Endodermal cell (in vitro differentiated cells): ENCODE measurements at places on chromosomes 4 and X.
A peak's percentile ranks its signal among the peaks of the same experiment; 100 is the strongest.

DNA sequence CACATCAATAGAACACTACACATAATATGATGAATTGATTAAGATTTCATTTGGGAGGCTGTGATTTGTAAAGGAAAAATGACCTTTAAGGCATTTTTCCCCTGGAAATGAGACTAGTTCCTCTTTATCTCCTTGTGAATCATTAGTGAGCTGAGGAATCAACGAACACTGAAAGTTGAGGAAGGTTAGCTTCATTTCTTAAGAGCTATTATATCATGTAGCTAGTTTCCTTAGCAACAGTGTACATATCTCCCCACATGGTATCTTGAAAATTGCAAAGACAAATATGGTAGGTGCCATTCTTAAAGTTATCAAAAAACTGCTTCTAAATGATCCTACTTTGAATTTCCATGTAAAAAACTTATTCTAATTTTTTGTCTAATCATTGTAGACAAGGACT is 127.5 kb upstream of the NRK start:
- DNase-seq, result no peak

DNA sequence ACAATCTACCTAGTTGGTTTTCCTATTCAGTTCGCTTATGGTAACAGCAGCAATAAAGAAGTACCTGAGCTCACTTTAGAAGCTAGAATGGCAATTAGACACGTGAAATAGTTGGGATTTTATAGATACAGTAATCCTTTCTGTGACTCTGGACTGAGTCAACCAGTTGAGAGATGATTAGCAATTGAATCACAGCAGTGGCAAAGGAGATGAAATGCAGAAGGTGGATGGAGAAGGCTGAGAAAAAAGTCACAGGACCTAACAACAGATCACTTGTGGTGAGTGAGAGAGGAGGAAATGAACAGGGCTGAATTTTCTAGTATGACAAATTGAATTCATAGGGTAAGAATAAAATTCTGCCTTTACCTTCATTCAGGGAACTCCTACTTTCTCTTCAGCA is 197.1 kb upstream of the MAGEB18 start:
- no peak for DNase-seq

- DNase-seq, result no peak
Observed at GRCh38 chrX:65686236-65686635, 18.8 kb downstream of the MSN start.

GRCh38 chr4:141473952-141474351 is 162.4 kb upstream of the IL15 start:
- no peak for DNase-seq

- no peak for DNase-seq
Observed at GRCh38 chrX:97806238-97806637, 922.5 kb downstream of the RPA4 start.

DNA sequence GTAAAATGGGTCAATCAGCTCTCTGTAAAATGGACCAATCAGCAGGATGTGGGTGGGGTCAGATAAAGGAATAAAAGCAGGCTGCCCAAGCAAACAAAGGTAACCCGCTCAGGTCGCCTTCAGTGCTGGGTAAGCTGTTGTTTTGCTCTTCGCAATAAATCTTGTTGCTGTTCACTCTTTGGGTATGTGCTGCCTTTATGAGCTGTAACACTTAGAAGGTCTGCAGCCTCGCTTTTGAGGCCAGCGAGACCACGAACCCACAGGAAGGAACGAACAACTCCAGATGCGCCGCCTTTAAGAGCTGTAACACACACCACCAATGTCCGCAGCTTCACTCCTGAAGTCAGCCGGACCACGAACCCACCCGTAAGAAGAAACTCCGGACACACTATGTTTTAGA is 11.5 kb upstream of the CAMK2D start:
- no peak for DNase-seq

GRCh38 chr4:17717301-17717700 is 64.1 kb downstream of the FAM184B start:
- no peak for DNase-seq

- no peak for DNase-seq
Observed at GRCh38 chr4:130044788-130045531, 949.0 kb downstream of the C4orf33 start.

DNA sequence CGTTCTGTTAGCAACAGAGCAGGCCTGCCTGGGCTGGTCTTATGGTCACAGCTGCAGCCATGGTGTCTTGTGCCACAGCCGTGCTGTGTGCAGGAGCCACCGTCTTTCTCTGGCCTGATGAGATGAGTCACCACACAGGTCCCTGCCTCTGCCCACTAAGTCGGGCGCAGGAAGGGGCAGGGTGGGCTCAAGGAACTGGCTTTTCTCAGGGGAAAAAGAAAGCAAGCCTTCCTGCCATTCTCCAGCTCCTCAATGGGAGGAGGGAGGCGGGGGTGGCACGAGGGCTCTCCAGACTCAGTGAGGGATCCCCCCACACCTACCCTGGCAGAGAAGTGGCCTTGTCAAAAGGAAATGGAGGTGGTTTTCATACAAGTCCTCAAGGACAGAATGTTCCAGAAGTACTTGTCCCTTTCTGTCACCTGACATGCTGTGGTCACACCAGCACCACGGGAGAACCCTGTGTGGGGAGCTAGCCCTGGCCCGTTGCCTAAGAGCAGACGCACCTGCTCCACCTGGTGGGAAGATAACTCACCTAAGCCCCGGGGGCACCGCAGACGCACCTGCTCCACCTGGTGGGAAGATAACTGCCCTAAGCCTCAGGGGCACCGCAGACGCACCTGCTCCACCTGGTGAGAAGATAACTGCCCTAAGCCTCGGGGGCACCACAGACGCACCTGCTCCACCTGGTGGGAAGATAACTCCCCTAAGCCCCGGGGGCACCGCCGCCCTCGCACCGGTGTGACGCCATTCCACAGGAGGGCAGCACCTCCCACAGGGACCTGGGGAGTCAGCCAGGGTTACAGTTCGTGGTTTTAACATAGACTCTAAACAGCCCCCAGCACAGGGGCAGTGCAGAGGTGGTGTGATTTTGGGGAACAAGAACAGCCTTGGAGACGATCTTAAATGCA is 18.5 kb downstream of the UVSSA start:
- DNase-seq, result peak; percentile 63

DNA sequence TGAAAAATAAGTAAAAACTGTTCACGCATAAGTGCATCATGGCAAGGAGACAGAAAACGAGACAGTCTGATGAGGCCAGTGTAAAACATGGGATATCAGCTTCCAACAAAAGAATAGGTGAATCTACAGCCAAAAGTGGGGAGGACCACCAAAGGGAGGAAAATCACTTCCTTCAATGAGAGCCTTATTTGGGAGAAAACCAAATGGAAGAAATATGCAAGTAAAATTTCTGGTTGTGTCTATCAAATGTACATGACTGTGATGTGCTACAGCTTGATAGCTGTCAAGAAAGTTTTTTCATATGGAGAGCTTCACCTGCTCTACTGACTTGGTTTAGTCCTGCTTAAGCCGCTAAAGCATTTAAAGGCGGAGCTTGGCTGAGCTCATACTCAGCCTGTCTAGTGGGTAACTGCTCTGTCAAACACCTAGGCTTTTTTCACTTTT is 66.2 kb downstream of the MAGEA1 start:
- DNase-seq, result peak; percentile 51

- no peak for DNase-seq
Observed at GRCh38 chr4:65170768-65171514, 499.3 kb downstream of the EPHA5 start.

DNA sequence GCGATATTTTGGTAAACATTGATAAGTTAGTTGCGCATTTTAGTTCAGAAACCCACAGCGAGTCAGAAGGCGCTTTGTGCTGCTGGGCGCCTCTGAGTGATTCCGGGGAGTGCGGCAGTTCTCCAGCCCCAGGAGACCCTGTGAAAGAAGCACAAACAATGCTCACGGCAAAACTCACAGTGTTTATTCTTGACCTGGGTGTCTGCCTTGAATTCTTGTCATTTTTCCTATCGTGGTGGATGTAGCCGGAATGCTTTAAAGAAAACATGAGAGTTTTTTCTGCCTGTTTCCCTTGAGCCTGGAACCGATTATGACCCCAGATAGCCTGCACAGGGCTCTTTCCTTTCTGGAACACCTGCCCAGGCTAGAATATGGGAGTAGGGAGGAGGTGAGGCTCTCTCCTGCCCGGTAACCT is 6.7 kb downstream of the TBL1X start:
- no peak for DNase-seq

DNA sequence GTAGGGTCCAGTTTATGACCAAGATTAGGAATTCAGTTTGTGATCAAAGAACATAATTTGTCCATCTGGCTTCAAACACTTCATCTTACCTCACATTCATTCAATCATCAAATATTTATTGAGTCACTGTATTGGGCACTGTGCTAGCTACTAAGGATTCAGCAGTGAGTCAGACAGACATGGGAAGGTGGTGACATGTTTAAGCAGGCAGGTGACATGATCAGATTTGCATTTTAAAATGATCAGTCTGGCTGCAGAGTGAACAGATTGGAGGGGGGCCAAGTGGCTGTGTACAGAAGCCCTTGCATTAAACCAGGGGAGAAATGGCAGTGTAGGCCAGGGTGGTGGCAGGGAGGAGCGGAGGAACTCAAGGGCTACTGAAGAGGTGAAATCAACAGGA is 25.1 kb upstream of the APLN start:
- DNase-seq, result no peak

DNA sequence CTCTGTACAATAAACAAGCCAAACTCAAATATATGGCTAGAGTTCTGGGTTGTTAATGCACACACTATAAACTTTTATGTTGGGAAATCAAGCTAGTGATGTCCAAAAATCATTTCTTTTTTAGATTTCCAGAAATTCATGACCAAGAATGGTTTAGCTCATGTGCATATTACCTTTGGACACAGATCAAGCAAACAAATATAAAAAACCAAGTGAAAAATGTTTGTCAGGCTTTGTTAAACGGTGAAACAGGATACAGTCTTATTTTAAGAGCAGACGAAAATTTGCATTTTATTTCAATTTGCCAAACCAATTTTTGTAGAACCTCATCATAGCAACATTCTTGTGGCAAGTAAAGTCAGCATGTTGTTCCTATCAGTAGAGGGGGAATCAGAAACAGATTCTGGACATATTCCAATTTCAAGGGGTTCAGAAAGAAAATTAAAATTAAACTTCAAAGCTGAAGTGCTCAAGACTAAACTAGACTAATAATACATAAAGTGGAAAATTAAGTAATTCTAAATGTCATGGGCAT is 413.6 kb downstream of the TRIML1 start:
- DNase-seq, result no peak

DNA sequence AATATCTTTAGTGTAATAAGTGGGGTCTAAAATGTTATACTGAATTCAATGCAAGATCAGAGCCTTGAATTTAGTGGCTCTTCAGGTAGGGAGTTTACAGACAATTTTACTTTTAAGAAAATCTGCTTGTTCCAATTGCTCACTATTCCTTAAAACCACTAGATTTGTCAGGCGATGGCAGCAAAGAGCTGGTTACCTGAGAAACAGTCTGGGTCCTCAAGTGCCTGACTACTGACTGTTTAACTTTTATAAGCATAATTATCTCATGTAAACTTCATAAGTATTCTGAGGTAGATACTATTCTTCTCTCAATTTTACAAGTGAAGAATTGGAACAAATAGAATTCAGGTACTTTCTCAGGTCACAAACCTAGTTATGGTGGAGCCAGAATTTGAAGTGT is 84.3 kb downstream of the RRAGB start:
- no peak for DNase-seq

DNA sequence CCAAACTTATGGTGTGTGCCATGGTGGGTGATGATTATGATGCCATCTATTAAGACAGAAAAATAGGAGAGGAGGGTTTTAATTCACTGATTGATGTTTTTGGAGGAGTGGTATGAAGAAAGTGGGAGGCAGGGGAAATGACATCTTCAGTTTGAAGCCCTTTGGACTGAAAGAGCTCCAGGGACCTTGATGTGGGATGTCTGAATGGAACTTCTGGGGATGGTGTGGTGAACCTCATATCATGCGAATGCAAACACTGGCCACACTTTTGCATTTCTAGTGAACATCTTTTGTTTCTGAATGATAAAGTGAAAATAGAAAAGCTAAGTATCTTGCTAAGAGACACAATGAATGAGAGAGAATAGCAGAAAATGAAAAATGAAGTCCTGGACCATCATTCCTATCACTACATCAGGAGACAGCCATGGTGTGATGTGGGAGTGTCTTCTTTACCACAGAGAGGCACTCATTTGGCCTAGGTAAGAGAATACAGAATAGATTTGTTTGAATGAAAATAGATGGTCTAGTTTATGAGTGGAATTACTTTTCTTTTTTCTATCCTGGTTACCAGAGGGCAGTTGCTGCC is 123.5 kb downstream of the ZNF827 start:
- DNase-seq, result no peak

- no peak for DNase-seq
Observed at GRCh38 chr4:89719536-89720090, 117.3 kb downstream of the SNCA start.

GRCh38 chr4:159766241-159766640 is 663.4 kb downstream of the RAPGEF2 start:
- no peak for DNase-seq

DNA sequence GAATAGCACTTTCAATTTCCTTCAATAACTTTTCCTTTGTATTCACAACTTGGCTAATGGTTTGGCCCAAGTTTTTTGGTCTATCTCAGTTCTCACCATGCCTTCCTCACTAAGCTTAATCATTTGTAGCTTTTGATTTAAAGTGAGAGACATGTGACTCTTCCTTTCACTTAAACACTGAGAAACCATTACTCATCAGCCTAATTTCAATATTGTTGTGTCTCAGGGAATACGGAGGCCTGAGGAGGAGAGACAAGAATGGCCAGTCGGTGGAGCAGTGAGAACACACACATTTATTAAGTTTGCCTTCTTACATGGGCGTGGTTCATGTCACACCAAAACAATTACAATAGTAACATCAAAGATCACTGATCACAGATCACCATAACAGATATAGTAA is 56.7 kb downstream of the TSPAN5 start:
- no peak for DNase-seq

GRCh38 chrX:84873176-84873575 is 130.5 kb upstream of the APOOL start:
- no peak for DNase-seq

DNA sequence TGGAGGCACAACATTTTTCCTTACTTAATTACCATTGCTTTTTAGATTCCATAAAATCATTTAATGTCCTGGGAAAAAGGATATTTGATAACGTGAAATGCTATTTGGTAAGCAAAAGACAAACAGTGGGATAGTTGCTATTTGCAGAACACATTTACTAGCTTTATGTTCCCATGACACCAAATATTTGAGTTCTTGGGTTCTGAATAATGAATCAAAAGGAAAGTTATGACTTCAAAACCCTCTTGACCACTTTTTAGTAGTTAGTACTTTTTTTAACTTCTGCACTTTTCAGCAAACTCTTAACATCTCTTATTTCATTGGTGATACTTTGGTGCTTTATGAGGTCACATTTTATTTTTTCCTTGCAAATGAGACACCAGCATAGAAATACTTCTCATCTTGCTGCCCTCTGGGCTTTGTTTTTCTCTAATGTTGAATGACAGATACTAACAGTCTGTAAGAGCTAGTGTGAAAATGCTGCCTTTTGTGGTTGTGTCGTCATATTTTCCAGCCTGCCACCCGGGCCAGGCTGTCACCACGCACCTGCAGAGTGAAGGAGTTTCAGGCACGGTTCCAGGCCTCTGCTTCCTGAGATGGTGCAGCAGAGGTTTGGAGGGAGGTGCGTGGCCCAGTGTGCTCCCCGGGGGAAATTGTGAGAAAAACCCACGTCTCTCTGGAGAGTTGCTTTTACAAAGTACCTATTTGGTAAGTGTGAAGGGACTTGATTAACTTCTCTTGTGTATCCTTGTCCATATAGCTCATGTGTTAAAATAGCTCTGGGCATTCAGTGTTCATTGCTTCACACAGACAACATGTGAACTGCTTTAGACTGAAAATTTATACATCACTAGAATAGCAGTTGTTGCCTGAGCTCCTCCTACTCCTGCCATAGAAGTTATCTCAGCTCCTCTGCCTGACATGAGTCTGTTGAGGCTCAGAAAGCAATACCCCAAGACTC is 34.7 kb downstream of the MSL3 start:
- no peak for DNase-seq
